ENCODE measurements at places on chromosomes 6 and 20. TPM values are rescaled to one million over a fixed set of nuclear protein-coding genes. Genes with fewer than 3 reads are reported as not detected.

Gene ZDHHC14
- total RNA-seq, result 3.4 TPM

Gene MPIG6B
- not detected for total RNA-seq

Gene COL19A1
- total RNA-seq, result not detected

Gene IL20RA
- 0.45 TPM for total RNA-seq

Gene PDE10A
- 0.34 TPM for total RNA-seq

Gene LTV1
- total RNA-seq, result 12.2 TPM

Gene SLC35D3
- total RNA-seq, result not detected

Gene SDC4
- 122 TPM for total RNA-seq

All from bronchus fibroblast of lung (primary cell).